GM04503 (cell line): ENCODE measurements at places on chromosomes 4 and X.

- DNase-seq = no peak
Measured at GRCh38 chr4:181308476-181309312, 934.5 kb upstream of the TENM3 start.

DNA sequence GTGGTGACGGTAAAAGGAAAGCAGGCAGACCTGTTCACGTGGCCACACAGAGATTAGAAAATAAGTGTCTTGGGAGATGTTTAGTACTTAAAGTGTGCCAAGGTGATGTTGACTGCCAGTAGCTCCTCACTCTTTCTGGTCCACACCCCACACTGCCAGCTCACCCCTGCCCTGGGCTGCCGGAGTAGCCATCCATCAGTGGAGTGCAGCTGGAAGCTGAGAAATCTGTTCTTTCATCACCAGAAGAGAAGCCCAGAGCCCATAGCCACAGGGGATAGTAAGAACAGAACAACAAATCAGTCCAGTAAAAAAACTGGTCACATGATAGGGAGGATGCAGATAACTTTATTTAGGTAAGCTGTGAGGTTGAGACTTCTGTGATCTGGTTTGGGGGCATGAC, 64.1 kb downstream of the WWC2 start:
- no peak for DNase-seq

DNA sequence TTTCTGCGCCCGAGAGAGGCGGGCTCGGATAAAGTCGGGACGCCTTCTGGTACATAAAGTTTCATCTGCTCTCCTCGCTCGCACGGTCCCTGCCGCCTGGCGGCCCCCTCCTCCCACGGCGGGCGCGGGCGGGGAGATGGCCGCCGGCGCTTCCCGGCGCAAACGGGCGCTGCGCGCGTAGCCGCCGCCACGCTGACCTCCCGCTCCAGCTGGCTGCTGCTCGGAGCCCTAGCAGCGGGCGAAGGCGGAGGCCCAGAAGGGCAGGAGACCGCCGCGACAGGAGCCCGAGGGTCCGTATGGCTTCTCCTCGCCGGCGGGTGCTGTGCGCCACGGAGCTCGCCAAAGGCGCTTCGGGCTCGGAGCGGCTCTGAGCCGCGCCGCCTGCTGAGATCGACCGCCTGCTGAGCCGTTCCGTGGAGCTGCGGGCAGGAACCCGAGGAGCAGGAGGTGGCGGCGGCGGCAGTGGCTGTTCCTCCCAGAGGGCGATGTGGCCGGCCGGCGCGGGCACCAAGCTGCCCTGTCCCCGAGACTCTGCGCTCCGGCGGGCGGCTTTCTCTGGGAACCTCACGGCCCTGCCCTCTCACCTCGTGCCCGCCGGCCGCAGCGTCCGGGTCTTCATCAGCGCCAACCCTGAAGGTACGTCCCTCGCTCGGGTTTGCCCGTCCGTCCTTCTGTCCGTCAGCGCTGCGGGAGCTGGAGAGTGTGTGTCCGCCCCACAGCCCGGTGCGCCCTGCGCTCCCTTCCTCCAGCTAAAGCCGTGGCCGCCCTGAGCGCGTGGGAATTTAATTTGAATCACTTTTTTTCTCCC, at the start of gene NWD2:
NWD2 (plus strand) TSS at position 161 of the 808 bp plus-strand sequence; CDS start at position 486, 325 bp downstream.
- no peak for DNase-seq

- DNase-seq = no peak
Measured at GRCh38 chr4:166259081-166259480, 386.0 kb downstream of the TLL1 start.

DNA sequence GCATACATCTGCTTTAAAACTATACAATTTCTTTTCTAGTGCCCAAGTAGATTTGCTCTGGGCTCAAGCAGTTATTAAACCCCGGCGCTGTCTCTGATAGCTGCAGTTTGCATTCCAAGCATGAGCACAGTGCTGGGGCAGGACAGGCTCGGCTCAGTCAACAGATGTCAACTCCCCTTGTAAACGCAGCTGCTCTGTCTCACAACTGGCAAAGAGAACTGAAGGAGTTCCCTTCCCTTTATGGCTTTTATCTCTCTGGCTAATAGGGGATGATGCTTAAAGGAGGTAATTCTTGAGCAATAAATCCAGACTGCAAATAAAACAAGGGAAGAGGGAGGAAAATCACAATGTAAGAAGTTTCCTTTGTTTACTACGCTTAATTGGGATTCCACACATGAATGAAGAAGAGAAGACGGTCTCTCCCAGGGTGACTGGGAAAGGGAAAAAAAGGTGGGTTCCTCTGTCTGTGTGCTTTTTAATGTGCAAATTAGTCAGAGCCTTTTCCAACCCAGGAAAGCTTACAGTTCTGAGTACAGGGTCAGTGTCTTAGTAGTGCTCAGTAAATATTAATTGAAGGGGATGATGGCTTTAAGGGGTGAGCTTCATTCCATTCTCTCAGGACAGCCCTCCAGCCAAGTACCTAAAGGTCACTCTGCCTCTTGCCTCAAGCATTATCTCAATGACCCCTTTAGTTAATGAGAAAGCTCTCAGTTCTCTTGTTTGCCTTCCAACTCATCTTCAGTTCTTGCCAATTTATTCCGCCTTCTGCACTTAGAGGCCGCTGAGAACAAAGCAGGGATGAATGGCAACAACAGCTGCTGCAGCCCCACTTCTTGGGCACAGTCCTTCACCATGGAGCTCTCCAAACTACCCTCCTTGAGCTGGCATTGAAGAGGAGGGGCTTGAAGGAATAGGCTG, 155.7 kb upstream of the JADE1 start:
- no peak for DNase-seq

GRCh38 chr4:5928274-5928673, 35.4 kb upstream of the CRMP1 start:
- DNase-seq = no peak

- no peak for DNase-seq
Measured at GRCh38 chrX:11562570-11562969, 103.2 kb downstream of the ARHGAP6 start.

DNA sequence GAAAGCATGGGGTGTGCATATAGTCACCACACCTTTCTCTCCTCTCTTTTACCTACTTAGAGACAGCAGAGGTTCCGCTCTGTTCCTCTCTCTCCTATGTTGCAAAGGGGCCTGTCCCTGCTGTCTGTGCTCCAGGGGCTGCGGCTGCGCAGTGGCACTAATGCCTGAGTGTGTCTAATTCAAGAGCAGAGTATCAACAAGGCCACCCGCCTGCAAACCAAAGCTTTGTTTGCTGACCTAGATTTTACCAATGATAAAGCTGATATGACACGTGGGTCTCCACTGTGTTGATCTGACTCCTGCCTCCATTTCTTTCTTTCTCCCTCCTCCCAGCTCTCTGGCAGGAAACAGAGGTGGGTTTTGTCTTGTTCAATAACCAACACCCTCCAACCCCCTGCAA, 74.9 kb downstream of the NSG1 start:
- DNase-seq = no peak

DNA sequence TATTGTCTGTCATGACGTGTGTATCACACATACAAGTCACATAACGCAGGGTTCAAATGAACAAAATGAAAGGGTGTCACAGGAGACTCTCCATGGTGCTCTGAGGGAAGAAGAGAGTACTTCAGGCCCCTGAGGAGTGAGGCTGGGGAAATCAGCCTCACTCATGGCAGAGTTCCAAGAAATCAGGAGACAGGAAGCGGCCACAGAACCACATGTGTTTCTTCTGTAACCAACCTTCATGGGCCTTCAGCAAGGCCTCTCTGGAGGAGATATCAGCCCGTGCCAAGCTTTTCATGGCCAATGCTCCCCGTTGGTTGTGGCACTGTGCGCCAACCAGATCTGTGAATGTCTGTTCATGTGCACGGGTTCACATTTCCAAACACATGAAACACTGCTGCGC, 76.0 kb downstream of the NAT8L start:
- DNase-seq = peak; percentile 8

DNA sequence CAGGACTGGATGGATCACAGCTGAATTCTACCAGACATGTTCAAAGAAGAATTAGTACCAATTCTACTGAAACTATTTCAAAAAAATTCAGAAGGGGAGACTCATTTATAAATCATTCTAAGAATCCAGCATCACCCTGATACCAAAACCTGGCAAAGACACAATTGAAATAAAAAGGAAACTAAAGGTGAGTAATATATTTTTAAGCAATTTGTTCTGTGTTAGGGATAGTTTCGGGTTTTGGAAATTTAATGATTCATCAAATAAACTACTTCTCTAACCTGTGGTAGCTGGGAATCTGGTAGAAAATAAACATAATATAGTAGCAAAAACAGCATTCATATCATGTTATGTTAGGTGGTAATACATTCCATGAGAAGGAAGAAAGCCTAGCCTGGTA, 662.2 kb upstream of the BOD1L1 start:
- DNase-seq = no peak
